RCC 7860 (cell line): ENCODE measurements at places on chromosomes 5 and 9.
A peak's percentile ranks its signal among the peaks of the same experiment; 100 is the strongest.

DNA sequence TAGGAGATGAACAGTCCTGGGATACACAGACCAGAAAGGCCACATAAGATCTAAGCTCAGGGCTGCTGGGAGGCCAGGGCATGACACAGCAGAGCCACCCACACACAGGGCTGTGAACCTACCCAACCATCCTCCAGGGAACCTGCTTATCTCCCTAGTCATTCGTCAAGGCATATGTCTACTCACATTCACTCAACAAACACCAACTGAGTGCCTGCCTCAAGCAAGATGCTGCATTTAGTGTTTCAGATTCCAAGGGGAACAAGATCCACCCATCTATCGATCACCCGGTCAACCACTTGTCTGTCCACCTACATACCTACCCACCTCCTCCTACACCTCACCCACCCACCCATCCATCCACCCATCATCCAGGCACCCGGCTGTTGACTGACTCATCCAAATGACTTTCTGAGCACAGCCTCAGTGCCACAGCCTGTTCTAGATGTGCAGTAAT lies 1.9 kb downstream of the DPM2 start:
- DNase-seq, result no peak

DNA sequence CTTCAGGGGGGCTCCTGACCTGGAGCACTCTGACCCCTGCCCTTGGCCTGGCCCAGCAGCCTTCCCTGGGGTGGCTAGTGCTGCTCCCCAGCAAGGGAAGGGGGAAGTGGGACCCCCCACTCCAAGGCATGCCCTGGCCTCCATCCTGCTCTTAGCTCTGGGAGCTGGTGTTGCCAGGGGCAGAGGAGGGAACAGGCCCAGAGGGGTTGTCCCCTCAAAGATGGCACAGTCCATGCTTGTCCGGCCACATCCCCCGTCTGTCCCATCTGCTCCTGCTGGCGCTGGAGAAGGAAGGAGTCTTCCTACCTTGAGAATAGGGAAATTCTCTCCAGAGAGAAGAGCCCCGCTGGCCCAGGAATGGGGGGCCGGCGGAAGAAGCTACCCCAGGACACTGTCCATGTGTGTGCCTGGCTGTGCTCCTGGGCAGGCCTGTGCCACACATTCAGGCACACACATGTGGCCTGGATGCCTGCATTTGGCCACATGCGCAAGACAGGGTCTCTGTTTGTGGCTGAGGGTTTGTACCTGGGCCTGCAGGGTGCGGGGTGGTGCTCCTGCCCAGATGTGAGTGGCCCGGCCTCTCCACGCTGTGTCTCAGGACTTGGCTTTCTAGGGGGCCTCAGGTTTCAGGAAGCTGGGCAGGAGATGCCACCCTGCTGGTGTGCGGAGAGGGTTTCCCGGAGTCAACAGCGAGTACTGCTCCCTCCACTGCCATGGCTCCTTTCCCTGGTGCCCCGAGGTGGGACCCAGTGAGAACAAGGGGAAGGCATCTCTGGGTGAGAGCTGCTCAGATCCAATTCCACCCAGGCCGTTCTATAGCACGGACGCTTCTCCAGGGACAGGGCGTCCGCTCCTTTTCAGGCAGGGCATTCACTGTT lies 247.1 kb downstream of the PBX3 start:
- no peak for DNase-seq

DNA sequence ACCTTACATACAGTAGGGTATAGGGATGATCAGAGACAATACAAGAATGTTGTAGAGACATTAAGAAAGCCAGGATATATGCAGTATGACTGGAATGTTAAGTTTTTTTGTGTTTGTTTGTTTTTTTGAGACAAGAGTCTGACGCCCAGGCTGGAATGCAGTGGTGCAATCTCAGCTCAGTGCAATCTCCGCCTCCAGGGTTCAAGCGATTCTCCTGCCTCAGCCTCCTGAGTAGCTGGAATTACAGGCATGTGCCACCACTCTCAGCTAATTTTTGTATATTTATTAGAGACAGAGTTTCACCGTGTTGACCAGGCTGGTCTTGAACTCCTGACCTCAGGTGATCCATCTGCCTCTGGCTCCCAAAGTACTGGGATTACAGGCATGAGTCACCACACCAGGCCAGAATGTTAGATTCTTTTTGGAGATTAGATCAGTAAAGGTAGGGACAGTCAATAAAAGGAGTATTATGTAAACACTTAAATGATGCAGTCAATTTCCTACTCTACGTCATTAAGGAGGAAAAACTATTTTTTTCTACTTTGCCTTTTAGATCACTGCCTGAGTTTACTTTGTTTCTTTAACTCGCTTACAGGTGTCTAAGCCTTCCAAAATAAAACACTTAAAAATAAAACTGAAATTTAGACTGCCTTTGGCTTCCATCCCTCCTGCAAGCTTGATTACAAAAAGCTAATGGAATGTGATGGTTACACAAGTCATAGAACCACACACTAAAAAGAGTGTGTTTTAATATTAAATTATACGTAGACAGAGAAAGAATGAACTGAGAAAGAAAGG lies 6.8 kb upstream of the HNRNPA0 start:
- DNase-seq, result no peak

DNA sequence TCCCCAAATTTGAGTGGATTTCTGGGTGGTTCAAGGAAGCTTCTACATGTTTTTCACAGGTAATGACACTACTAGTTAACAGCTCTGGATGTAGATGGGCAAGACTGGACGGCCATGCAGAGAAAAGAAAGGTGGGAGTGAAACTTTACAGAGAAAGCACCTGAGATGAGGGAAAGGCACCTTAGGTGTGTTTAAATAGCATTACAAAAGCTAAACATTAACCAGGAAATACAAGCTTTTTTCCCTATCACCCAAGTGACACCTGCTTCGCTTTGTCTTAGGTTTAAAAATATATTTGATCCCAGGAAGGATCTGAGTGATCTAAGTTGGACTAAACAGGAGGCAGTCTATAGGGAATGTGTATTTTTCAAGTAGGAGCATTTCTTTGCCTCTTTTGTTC lies 8.3 kb downstream of the C9orf152 start:
- no peak for DNase-seq

DNA sequence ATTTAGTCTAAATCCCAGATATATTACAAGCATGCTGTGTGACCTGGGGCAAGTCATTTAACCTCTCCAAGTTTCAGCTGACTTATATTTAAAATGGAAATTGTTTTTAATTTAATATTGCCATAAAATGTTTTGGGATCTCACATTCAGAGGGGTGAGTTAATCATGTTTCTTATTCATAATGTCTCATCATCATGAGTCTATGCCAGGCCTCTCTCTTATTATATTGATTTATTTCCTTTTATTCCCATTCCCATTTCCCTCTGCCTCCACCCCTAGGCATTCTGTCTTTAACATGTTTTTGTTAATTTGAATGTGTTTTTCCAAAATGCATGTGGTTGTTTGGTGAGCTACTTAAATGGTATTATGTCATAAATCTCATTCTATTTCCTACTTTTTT lies 39.0 kb upstream of the TTC1 start:
- DNase-seq, result no peak

DNA sequence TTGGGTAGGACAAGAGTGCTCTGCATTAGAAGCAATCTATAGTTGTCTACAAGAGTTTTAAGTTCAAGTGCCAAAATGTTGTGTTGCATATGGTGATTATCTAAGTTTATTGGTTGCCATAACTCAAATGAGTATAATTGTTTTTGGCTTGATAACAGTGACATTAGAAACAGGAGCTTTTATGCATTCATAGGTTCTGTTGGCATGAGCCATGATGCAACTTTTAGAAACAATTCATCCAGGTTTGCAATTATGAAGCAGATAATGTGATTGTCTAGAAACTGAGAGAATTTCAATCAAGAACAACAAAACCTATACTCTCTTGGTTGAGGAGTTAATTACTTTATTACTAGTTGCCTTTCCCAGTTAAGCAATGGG lies 137.0 kb downstream of the PBX3 start:
- DNase-seq, result no peak

- peak; percentile 53 for DNase-seq
Measured at GRCh38 chr5:132829742-132830435, 558 bp downstream of the SHROOM1 start.
